ENCODE measurements at places on chromosomes 2 and 18.

DNA sequence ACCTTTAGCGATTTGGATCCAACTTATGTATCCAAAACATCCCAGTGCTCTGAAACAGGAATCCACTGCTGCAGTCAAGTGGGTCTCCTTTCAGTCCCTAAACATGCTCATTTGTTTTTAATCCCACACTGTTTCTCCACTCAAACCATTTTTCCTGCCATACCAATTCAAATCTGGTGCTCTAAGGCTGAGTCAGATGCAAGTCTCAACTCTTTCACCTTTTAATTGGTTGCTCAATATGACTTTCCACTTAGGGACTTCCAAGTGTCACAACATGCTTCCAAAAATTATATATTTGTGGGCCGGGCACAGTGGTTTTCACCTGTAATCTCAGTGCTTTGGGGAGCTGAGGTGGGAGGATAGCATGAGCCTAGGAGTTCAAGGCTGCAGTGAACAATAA is 113.4 kb upstream of the TANK start:
- DNase-seq, result no peak

GRCh38 chr18:58536534-58537271 is 92.2 kb downstream of the ALPK2 start:
- no peak for DNase-seq

DNA sequence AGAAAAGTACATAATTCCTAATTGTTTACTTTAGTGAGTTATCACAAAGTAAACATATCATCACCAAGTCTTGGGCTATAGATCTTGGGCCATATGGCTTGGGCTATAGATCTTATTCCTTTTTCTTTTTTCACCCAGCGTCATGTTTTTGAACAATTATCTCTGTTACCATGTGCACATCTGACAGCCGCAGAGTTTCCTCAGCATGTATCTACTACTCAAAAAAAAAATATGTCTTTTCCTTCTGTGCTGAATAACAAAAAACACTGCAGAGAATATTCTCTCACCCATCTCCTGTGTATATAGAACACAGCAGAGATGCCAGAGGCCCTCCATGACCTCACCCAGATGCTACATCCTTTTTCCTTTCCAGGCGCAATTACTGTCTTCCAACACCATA is 76.2 kb upstream of the MYO3B start:
- no peak for DNase-seq

DNA sequence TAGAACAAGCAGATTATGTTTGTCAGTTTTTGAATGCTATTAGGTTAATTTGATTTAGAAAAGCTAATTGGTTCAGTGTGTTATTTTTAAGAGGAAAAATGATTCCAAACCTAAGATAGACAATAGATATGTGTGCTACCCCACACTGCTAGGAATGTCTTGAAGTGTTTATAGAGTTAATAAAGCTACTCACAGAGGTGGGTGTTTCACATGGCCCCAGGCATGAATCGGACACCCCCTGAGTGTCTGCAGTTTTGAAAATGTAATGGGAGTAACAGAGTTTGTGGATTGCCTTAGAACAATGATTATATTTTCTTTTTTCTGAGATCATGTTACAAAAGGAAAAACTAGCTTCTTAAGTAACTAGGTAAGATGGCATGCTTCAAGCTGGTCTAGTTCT is 348.3 kb downstream of the ADCYAP1 start:
- no peak for DNase-seq

- DNase-seq, result no peak
These were observed 46.2 kb downstream of the UNC80 start for GRCh38 chr2:209817844-209818271.

DNA sequence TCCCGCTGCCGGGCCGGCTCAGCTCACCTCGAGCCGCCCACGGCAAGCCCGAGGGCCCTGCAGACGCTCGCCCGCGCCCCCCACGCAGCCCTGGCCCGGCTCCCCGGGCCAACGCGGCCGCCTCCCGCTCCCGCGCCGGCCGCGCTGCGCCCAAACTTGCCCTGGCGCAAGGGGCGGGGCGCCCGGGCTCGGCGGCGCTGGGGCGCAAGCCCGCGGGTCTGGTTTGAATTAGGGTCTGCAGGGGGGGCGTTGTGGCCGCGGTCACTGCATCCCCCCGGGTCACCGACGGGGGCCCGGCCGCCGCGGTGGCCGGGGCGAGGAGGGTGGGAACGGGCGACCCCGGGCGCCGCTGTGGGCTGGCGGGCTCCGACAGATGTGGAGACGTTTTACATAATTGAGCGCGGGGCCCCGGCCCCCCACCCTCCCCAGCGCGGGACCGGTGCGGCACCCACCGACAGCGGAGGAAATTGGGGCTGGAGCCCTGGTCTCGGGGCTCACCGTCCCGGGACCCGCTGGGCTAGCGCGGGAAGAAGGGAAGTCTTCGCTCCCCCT is 690 bp downstream of the SDC1 start:
- DNase-seq, result no peak

GRCh38 chr2:57544624-57545023 is 502.0 kb upstream of the VRK2 start:
- no peak for DNase-seq

- DNase-seq, result no peak
These were observed 165.9 kb upstream of the STON1 start for GRCh38 chr2:48364100-48364499.

- no peak for DNase-seq
These were observed 45.6 kb upstream of the PCBP1 start for GRCh38 chr2:70041663-70042062.

GRCh38 chr2:105593221-105593967 is 151.3 kb upstream of the NCK2 start:
- DNase-seq, result no peak

DNA sequence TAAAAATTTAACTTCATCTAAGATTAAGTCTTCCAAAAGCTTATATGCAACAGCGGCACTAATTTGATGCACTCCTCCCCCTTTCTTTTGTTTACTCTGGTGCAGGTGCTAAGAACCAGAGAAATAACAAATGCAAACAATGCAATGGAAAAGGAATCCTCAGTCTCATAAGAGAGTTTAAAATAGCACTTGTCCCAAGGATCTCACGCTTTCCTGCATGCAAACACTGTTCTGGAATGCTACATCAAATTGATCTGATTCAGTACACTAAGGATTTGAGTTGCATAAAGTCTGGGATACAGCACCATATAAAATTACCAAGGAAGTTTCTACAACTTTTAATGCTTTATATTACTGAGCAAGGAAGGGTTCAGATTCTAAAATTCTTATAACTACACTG is 50.5 kb downstream of the SEPTIN10 start:
- no peak for DNase-seq

- no peak for DNase-seq
These were observed 3.5 kb downstream of the TRIB2 start for GRCh38 chr2:12720278-12720620.

GRCh38 chr2:216651351-216651881 is 18.2 kb downstream of the IGFBP2 start:
- no peak for DNase-seq

- no peak for DNase-seq
These were observed 11.2 kb downstream of the PMAIP1 start for GRCh38 chr18:59910967-59911366.

DNA sequence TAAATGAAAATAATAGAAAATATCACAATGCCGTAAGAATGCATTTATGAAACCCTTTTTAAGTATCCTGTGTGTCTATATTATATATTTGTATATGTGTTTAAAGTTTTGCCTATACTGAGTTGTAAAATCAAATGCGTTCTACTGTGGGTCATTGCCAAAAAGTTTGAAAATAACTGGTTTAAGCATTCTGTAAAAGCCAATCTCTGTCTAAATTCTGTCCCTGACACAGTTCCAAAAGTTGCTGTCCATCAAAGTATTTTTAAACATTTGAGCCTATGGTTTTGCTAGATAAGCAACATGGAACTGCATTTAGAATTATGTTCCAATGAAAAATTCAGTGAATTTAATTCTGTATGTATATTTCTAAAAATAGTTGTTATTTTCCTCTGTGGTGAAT is 1360.4 kb upstream of the CRIM1 start:
- no peak for DNase-seq

DNA sequence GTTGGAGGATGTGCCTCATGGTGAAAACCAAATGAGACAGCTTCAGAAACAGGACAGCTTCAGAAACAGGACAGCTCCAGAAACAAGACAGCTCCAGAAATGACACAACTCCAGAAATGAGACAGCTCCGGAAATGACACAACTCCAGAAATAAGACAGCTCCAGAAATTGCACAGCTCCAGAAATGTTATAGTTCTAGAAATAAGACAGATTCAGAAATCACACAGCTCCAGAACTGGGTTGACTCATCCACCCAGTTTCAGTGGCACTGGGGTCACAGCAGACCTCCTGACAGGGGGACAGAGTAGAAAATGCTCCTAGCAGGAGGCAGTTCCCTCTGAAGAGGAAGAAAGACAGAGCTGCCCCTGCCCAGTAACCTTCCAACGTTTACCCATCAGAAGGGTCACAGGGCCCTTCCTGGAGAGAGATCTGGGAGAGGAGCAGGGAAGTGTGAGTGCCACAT is 26.9 kb upstream of the COL6A3 start:
- DNase-seq, result no peak

DNA sequence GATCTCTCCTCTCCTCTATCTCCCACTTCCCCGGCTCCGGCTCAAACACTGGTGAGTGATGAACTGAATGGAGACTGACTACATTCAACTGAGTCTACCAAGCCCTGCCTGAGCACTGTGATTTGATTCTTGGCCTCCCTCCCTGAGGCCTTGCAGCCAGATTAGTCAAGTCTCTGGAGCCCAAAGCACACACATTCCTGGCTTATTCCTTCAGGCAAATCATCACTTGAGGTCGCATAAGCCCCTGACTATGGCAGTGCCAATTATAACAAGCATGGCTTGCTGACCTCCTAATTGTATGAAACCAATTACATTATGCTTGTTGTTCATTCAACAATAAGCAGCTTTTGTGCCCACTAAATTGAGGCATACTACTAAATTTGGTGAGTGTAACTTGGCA is 34.6 kb downstream of the EFEMP1 start:
- no peak for DNase-seq

DNA sequence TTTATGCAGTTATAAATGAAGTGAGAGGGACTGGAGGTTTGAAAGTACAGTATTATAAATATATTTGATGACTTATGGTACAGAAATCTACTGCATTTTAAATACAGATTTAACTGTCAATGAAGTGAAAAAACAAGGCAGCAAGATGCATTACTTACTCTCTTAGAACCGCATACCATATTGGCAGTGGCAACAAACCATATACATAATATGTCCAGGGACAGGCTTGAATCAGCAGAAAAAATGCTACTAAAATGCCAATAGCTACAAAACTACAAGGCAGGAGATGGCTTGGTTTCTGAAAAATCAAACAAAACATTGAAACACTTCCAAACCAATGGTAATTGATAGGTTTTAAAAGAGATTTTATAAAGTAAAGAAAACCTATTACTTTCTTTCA is 77.2 kb downstream of the PIGN start:
- no peak for DNase-seq

- no peak for DNase-seq
These were observed 84.3 kb downstream of the KANSL1L start for GRCh38 chr2:210086930-210087329.

GRCh38 chr2:234763002-234763873 is 188.6 kb upstream of the SH3BP4 start:
- no peak for DNase-seq

DNA sequence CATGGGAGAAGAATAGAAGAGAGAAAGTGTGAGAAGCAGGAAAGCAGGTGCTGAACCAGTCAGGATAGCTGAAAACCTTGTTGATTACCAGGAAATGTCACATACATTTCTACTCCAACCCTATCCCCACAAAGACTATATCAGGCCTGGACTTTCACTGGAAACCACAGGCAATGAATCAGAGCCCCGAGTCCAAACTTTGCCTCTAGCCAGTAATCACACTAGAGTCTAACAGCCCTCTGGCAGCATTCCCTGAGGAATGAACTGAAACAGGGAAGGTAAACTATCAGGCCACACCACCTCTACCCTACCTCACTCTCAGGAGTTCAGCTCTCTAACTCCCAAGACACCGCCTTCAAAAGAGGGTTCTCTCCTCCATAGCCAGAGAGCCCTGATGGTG is 18.7 kb upstream of the IHH start:
- DNase-seq, result no peak
